ENCODE measurements at places on chromosomes 6 and 20. TPM values are rescaled to one million over a fixed set of nuclear protein-coding genes. Genes with fewer than 3 reads are reported as not detected.

GRCh38 chr6:33633462-33634158 lies 12.5 kb downstream of the ITPR3 start:
- no peak for DNase-seq

GRCh38 chr6:91278416-91278815 lies 691.5 kb upstream of the MAP3K7 start:
- peak; percentile 35 for DNase-seq

DNA sequence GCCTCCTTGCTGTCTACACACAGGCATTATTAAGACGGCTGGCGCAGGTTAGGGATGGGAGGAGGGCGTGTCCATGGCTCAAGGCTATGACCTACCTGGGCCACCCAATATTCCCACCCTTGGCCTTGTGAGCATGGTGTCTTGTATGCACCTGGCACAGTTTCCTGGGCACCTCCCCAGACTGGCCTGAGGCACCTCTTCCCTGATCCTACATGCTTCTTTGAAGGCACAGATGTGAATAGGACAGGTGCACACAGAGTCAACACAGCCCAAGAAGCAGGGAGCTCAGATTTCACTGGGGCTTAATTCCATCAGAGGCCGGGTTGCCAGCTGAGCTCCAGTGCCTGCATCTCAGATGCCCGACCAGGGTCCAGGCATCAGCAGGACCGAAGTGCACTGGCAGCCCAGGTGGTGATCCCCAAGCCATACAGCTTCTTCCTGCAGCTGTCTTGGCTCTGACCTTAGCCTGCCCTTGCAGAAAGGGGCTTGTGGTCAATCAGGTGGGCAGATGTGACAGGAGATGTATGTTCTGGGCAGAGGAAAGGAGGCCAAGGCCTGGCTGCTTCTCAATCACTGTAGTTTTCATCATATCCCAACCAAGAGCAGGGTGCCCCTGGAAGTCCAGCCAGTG lies 287.7 kb downstream of the CLIC5 start:
- no peak for DNase-seq

- DNase-seq, result no peak
Measured at GRCh38 chr20:32798046-32798981, 21.4 kb upstream of the MAPRE1 start.

DNA sequence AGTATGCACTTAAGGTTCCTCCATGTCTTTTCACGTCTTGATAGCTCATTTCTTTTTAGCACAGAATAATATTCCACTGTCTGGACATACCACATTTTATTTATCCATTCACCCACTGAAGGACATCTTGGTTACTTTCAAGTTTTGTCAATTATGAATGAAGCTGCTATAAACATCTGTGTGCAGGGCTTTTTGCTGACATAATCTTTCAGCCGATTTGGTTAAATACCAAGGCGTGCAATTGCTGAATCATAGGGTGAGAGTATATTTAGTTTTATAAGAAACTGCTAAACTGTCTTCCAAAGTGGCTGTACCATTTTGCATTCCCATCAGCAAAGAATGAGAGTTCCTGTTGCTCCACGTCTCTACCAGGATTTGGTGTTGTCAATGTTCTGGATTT lies 44.9 kb upstream of the PHACTR2 start:
- no peak for DNase-seq

- no peak for DNase-seq
Measured at GRCh38 chr6:84766799-84767525, 2.6 kb upstream of the TBX18 start.

- DNase-seq, result no peak
Measured at GRCh38 chr6:126955621-126956020, 162.8 kb upstream of the RSPO3 start.

GRCh38 chr6:105954148-105954547 lies 132.0 kb upstream of the PRDM1 start:
- no peak for DNase-seq

GRCh38 chr20:42701948-42702347 lies 487.8 kb downstream of the PTPRT start:
- DNase-seq, result no peak

- DNase-seq, result no peak
Measured at GRCh38 chr20:40960521-40960956, 68.1 kb upstream of the TOP1 start.

- no peak for DNase-seq
Measured at GRCh38 chr20:2624190-2624589, 28.2 kb upstream of the NOP56 start.

DNA sequence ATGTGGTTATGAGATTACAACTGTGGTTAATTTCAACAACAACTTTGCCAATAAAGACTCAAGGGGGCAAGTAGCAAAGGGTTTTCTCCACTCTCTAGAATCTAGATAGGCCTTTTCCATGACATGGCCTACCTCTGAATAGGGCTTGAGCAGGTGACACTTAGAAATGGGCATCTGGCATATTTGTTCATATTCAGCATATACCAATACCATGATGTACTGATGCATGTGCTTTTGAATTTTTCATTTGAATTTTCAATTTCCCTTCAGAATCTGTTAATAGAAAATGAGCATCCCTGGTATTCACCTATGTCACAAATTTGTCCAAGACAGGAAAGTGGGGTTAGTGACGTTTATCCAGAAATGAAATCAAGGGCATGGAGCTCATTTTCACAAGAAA lies 757.5 kb upstream of the NRSN1 start:
- DNase-seq, result no peak

GRCh38 chr20:38423541-38423940 lies 11.6 kb downstream of the SNHG17 start:
- DNase-seq, result no peak

DNA sequence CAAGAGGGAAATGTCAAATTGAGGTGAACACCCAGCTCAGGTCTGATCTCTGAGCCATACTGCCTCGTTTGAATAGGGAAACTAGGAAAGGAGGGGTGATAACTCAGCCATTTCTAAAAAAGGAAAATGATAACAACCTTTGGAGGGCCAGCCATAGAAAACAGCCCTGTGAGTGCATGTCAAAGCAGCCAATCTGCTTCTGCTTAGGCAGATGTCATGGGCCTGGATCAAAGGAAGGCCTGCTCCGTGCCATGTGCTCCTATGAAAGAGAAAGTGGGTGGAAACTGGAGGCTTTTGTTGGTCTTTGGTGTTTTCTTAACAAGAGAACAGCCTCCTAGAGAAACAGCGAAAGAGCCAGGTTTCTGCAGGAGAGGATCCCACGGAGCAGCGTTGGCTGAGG lies 428.0 kb downstream of the DHX35 start:
- DNase-seq, result no peak

DNA sequence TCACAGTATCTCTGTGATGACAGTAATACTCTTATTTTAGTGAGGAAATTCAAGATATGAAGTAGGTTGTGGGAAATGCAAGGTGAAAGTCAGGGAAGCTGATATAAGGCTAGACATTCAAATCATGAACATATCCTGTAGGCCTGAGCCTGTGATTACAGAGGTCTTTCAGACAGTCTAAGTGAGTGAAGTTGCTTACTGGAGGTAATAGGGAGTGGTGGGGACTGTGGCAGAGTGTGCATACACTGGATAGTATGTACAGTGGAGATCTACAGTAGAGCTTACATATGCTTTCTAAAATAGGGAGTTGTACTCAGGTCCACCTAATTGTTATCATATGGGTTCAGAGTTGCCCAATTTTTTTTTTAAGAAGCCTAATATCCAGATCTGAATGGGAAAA lies 3.1 kb downstream of the DHX35 start:
- DNase-seq, result no peak

- no peak for DNase-seq
Measured at GRCh38 chr20:52530571-52530970, 339.0 kb upstream of the ZFP64 start.

The KCNK16 gene
- not detected for total RNA-seq

The MACROD2 gene
- total RNA-seq, result 0.79 TPM

The TSBP1 gene
- total RNA-seq, result not detected

The TEAD3 gene
- 23.8 TPM for total RNA-seq

The IP6K3 gene
- 0.29 TPM for total RNA-seq

The PET117 gene
- 11.3 TPM for total RNA-seq

The GSTA5 gene
- not detected for total RNA-seq
